ENCODE measurements at places on chromosomes 5 and 9. TPM values are rescaled to one million over a fixed set of nuclear protein-coding genes. Genes with fewer than 3 reads are reported as not detected.
A peak's percentile ranks its signal among the peaks of the same experiment; 100 is the strongest.

GRCh38 chr5:170070556-170071412, 34.9 kb upstream of the FOXI1 start:
- peaks cover 56% of the 10 kb centered on the region for H3K36me3 ChIP-seq
- H3K4me1 ChIP-seq: no peaks in the 10 kb centered on the region
- H3K27ac ChIP-seq: no peak overlapping the region
- no peaks in the 10 kb centered on the region for H3K27me3 ChIP-seq
- no peak for DNase-seq
- H3K4me3 ChIP-seq: no peak overlapping the region

- H3K4me1 ChIP-seq: peaks cover 63% of the 10 kb centered on the region
- DNase-seq: peak; percentile 53
- H3K4me3 ChIP-seq: peak overlapping the region; percentile 41
- H3K27me3 ChIP-seq: no peaks in the 10 kb centered on the region
- H3K27ac ChIP-seq: peak overlapping the region; percentile 96
- peaks cover 13% of the 10 kb centered on the region for H3K36me3 ChIP-seq
These were observed 3.1 kb upstream of the GNPDA1 start for GRCh38 chr5:142015781-142016533.

GRCh38 chr5:179164331-179165311, 104.4 kb downstream of the ZNF354C start:
- H3K36me3 ChIP-seq: no peaks in the 10 kb centered on the region
- no peak for DNase-seq
- H3K27ac ChIP-seq: no peak overlapping the region
- no peak overlapping the region for H3K4me3 ChIP-seq

DNA sequence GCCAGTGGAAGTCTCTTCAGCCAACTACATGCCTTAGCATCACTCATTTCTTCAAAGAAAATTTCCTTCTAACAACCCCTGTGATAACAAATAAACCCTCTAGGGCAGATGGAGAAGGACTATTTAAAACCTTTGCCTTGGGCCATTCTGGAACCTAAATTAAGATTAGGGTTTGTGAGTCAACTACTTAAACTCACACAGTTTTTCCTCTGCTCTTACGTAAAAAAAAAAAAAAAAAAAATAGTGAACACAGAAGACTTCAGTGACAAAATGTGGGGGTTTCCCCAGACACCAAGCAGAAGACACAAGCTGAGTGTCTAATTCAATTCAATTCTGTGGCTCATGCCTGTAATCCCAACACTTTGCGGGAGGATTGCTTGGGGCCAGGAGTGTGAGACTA, 65.8 kb upstream of the ERCC6L2 start:
- H3K4me1 ChIP-seq: peaks cover 18% of the 10 kb centered on the region
- H3K27ac ChIP-seq: no peak overlapping the region
- peaks cover 28% of the 10 kb centered on the region for H3K27me3 ChIP-seq
- no peak overlapping the region for H3K4me3 ChIP-seq

DNA sequence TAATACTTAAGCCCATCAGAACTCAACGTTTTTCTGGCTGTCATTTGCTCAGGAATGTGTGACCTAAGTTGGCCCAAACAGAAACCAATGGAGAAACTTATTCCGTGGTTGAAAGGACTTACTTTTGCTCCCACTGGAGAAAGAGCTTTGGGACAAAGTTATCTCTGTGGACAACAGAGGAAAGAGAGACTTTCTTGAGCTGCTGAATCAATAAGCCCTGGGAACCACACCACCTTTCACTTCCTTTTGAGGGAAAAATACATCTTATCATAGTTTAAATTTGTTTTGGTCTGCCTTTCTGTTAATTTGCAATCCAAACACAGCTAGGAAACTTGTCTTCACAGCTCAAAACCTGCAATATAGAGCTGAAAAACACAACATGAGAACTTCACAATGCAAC, 62.8 kb upstream of the VCAN start:
- H3K27me3 ChIP-seq: no peaks in the 10 kb centered on the region
- no peak for DNase-seq
- no peaks in the 10 kb centered on the region for H3K36me3 ChIP-seq
- H3K27ac ChIP-seq: no peak overlapping the region
- no peaks in the 10 kb centered on the region for H3K4me1 ChIP-seq

GRCh38 chr5:62720031-62720441, 141.4 kb downstream of the LRRC70 start:
- peaks cover 2% of the 10 kb centered on the region for H3K4me1 ChIP-seq
- peaks cover 19% of the 10 kb centered on the region for H3K27me3 ChIP-seq
- no peak overlapping the region for H3K4me3 ChIP-seq
- no peaks in the 10 kb centered on the region for H3K36me3 ChIP-seq

- no peak for DNase-seq
- peaks cover 3% of the 10 kb centered on the region for H3K36me3 ChIP-seq
- H3K27me3 ChIP-seq: peaks cover 62% of the 10 kb centered on the region
- no peak overlapping the region for H3K4me3 ChIP-seq
These were observed 143.3 kb upstream of the LMX1B start for GRCh38 chr9:126470241-126470993.

DNA sequence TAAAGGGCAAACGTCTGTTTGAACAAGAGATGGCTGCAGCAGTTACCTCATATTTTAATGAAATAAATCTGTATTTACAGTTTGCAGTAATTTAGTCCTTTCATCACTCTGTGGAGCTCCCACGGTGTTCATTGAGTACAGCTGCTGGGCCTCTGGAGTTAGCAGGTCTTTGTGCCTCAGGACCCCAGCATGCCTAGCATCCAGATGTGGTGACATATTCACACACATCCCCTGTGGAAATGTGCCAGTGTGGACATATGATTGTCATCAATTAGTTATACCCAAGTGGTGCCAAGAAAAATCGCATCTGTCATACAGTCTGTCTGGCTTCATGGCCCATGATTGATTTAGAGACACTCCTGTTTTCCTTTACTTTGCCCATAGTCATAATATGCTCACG, 77.3 kb downstream of the NNT start:
- no peak overlapping the region for H3K4me3 ChIP-seq
- H3K27ac ChIP-seq: no peak overlapping the region
- H3K4me1 ChIP-seq: peaks cover 6% of the 10 kb centered on the region
- no peaks in the 10 kb centered on the region for H3K27me3 ChIP-seq
- peaks cover 28% of the 10 kb centered on the region for H3K36me3 ChIP-seq

GRCh38 chr5:80189201-80189600, 66.6 kb downstream of the SERINC5 start:
- peaks cover 83% of the 10 kb centered on the region for H3K4me1 ChIP-seq
- H3K27me3 ChIP-seq: no peaks in the 10 kb centered on the region
- H3K4me3 ChIP-seq: peak overlapping the region; percentile 82
- DNase-seq: no peak

DNA sequence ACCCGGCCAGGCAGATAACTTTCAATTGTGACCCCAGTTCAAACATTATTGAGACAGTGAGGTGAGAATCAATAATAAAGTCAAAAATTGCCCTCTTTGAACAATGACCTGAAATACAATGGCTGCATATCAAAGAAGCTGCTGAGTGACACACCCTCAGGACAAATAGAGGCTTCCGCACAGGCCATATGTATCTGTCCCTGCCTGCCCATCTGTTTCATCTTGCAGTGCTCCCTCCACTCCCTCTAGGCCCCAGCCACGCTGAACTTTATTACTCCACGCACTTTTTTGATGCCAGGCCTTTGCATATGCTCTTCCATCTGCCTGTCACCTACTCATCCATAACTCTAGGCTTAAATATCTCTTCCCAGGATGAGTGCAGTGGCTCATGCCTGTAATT, 15.9 kb upstream of the PFDN1 start:
- peaks cover 2% of the 10 kb centered on the region for H3K27me3 ChIP-seq
- H3K4me3 ChIP-seq: no peak overlapping the region
- no peak for DNase-seq
- H3K36me3 ChIP-seq: no peaks in the 10 kb centered on the region

- peak overlapping the region; percentile 19 for H3K27ac ChIP-seq
- H3K36me3 ChIP-seq: no peaks in the 10 kb centered on the region
- H3K4me1 ChIP-seq: peaks cover 24% of the 10 kb centered on the region
- no peak for DNase-seq
- H3K27me3 ChIP-seq: no peaks in the 10 kb centered on the region
These were observed 219.1 kb downstream of the NDUFS4 start for GRCh38 chr5:53779541-53779981.

GRCh38 chr5:66840511-66841013, 244.4 kb downstream of the MAST4 start:
- H3K27ac ChIP-seq: peak overlapping the region; percentile 79
- H3K4me3 ChIP-seq: peak overlapping the region; percentile 26
- no peaks in the 10 kb centered on the region for H3K27me3 ChIP-seq
- peaks cover 11% of the 10 kb centered on the region for H3K36me3 ChIP-seq
- H3K4me1 ChIP-seq: peaks cover 57% of the 10 kb centered on the region

GRCh38 chr5:39264528-39264927, 45.2 kb upstream of the FYB1 start:
- DNase-seq: peak; percentile 24
- no peaks in the 10 kb centered on the region for H3K27me3 ChIP-seq
- H3K4me3 ChIP-seq: no peak overlapping the region
- H3K36me3 ChIP-seq: no peaks in the 10 kb centered on the region
- H3K4me1 ChIP-seq: peaks cover 26% of the 10 kb centered on the region

DNA sequence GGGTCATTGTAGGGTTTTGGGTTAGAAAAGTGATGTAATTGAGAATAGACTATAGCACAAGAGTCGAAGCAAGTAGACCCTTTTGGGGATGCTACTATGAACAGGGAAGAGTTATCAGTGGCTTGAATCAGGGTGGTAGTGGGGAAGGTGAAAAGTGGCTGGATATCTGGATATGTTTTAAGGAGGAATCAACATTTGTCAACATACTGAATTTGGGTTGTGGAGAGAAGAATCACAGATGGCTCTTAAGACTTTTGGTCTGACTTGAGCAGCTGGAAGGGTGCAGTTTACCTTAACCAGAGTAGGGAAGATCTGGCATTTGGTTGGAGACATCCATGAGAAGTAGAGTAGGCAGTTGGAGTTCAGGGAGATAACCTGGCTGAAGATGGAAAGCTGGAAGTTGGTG, 38.5 kb upstream of the FCHO2 start:
- no peaks in the 10 kb centered on the region for H3K4me1 ChIP-seq
- no peak overlapping the region for H3K4me3 ChIP-seq
- DNase-seq: no peak

DNA sequence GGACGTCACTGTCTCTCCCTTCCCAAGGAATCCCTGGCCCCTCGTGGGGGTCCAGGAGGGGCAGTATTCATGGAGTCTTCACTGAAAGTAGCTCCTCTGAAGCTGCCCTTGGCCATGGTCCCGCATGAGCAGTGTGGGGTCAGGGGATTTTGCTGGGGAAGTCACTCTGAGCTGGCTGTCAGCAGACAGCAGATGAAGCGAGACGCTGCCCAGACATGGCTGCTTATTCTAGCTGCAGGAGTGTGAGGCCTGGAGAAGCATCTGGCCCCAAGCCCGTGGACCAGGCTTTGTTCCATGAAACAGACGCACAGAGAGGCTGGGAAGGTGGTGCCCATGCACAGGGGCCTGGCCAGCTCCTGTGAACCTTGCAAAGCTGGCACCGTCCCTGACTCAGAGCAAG, 21.5 kb upstream of the ASS1 start:
- no peaks in the 10 kb centered on the region for H3K36me3 ChIP-seq
- no peak for DNase-seq
- no peaks in the 10 kb centered on the region for H3K27me3 ChIP-seq
- no peaks in the 10 kb centered on the region for H3K4me1 ChIP-seq
- no peak overlapping the region for H3K27ac ChIP-seq
- H3K4me3 ChIP-seq: no peak overlapping the region

CDX1 gene
- not detected for total RNA-seq

SMIM33 gene
- total RNA-seq: 0.23 TPM

SLCO6A1 gene
- total RNA-seq: not detected

ASPN gene
- total RNA-seq: not detected

All from activated T-helper 2 cell treated with anti-CD3 and anti-CD28 coated beads, Interferon-gamma antibody, Interleukin-2, Interleukin-4, amounts not matched to agents 10 μg/mL and 5 μg/mL and 100 μg/mL, durations not matched to agents 14 hours and 24 hours and 36 hours (primary cell).